Esophagus squamous epithelium (tissue), 5 donors: ENCODE measurements at places on chromosomes 12 and 14. TPM values are rescaled to one million over a fixed set of nuclear protein-coding genes. Genes with fewer than 3 reads are reported as not detected.

NTF3 gene
- 2.3 TPM for total RNA-seq

AEBP2 gene
- total RNA-seq: 33.2 TPM

GRCh38 chr12:9650151-9650576 lies 19.3 kb upstream of the CLEC2D start:
- DNase-seq: no peak

GRCh38 chr14:101709962-101710931 lies 51.3 kb upstream of the PPP2R5C start:
- no peak for DNase-seq

DNA sequence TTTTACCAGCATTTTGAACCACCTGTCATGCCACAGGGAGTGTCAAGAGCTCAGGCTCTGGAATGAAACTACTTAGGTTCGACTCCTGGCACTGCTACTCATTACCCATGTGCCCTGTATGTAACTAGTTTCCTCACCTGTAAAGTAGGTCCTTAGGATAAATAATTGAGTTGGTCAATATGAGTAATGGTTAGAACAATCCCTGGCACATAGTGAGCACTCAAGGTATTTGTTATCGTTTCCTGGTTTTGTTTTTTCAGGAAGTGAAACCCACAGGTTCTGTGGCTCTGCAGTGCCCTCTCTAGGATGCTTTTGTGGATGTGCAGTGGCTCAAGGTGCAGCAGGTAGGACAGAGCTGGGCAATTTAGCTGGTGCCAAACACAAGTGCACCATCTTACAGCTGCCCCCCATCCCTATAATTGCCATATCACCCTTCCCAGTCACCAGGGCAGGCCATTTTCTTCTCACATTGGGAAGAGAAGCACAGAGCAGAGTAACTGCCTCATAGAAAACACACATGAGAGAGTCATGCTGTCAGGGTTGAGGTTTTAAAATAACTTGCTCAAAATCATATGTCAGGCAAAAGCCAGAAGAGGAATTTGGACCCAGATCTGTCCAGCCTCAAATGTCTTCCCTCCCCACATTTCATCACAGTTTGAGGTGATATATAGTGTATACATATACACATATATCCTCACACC lies 297.5 kb downstream of the RPAP3 start:
- DNase-seq: no peak

DNA sequence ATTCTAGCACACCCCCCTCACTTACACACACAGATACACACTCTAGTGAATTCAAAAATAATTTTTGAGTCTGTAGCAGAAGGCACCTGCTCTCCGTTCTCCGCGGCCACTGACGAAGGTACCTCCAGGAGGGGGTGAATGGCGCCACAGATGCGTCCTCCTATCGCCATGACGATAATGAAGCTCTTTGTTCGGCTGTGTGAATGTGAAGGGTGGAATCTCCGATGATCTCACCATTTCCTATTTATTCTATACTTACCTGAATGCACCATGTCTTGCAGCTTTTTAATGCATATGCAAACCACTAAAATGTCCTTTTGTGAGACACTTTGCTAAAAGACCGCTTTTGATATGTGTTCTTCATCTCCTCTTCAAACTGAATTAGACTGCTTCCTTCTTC lies 162.7 kb downstream of the EGLN3 start:
- no peak for DNase-seq

GRCh38 chr12:48279601-48280000 lies 71.1 kb downstream of the ZNF641 start:
- no peak for DNase-seq

GRCh38 chr12:110639336-110640141 lies 25.6 kb downstream of the TCTN1 start:
- no peak for DNase-seq

GRCh38 chr12:83996671-83997070 lies 915.9 kb downstream of the SLC6A15 start:
- no peak for DNase-seq

- no peak for DNase-seq
These were observed 18.5 kb downstream of the RPGRIP1 start for GRCh38 chr14:21298358-21298757.

DNA sequence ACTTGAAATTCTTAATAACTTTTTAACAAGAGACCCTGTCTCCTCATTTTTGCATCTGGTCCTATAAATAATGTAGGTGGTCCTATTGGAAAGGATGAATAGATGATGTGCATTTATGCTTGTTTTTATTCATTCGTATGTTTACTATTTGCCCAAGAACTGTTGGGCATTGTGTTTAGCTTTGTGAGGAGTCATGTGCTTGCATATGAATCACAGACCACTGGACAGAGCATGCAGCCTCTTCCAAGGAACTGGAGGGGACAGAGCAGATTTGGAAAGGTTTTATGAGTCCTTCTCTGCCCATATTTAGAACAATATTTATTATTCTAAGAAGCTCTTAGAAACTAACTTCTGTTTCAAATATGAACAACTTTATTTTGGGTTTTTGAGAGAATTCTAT lies 414.0 kb downstream of the SOX5 start:
- no peak for DNase-seq
